ENCODE measurements at places on chromosomes 7 and 10.

DNA sequence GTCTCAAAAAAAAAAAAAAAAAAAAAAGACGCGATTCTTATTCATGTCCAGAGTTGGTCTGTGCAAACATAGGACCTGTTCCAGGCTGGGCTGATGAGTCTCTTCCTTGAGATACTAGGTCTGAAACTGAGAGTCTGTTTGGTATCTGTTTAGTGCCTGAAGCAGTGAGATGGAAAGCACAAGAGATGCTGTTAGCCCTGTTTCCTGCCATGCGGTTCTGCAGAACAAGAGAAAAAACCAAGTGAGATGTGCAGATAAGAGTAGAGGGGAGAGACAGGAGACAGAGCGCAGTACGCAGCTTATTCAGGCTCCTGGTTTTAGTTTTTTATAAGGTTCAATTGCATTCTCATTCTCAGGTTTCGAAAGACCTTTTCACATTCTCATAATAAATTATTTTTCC is 85.8 kb upstream of the PRKCQ start:
- DNase-seq = no peak

DNA sequence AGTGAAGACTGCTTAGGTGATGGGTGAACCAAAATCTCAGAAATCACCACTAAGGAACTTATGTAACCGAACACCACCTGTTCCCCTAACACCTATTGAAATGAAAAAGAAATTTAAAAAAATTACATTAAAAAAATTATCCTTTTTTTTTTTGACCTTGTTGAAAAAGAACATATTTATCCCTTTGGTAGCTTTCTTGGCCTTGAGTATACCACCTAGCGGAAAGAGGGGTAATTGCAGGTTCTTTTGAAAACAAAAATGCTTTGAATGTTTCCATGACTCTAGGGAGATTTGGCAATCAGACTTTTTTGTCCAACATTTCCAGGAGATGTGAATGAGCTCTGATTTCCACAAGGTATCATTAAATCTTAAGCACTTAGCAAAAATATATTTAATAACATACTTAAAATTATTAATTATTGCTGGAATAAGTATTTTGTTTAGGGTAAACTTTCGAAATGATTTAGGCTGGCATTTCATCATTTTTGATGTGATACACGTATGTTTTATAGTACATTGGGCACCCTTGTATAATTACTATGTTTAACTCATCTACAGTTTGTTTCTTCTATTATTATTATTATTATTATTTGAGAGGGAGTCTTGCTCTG is 47.0 kb upstream of the ELMO1 start:
- DNase-seq = no peak

GRCh38 chr7:130297628-130298543 is 4.9 kb downstream of the CPA4 start:
- DNase-seq = no peak

DNA sequence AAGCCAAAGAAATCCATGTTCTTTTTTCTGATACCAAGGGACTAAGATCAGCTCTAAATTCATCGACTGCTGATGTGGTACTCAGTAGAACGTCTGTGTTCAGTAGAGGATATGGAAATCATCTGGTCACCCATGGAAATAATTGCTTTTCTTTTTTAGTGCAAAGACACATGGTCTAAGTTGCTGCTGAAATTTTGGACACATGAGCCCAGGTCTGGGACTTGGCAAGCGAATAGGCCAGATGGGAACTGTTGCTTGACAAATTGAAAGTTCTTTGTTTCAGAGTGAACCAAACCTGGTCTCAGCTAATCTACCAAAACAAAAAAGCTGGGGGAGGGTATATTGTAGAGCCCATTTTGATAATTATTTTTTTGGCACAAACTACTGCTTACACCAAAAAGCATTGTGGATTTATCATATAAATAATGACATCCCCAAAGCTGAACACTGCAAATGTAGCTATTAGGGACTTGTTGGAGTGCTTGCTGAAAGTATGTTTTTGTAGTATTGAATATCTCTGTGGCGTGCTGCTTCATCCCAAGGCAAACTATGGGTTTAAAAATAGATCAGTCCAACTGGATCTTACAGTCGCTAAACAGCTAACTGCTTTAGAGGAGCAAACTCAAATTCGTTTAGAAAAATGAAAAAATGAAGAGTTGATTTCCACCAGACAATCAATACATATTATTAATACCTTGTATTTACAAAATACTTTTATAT is 144.7 kb downstream of the TRIL start:
- DNase-seq = no peak

DNA sequence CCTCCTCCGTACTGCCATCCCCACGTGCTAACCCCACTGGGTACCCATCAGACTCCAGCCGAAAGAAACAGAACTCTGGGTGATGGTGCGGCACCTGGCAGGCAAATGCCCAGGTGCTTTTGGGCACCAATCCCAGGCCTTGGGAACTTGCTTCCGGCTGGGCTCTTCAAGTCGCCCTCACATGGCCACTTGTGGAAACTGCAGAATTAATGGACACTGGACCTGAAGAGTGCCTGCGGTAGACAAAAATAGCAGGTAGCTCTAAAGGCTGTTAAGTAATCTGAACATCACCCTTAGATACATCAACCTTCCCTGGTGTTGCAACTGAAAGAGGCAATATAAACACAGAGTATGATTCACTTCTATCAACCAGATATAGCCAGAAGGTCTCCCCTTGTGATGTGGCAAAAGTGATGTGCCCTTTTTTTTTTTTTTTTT is 644.4 kb downstream of the GRM8 start:
- no peak for DNase-seq

- DNase-seq = no peak
Measured at GRCh38 chr7:159022238-159022993, 122.3 kb downstream of the VIPR2 start.

DNA sequence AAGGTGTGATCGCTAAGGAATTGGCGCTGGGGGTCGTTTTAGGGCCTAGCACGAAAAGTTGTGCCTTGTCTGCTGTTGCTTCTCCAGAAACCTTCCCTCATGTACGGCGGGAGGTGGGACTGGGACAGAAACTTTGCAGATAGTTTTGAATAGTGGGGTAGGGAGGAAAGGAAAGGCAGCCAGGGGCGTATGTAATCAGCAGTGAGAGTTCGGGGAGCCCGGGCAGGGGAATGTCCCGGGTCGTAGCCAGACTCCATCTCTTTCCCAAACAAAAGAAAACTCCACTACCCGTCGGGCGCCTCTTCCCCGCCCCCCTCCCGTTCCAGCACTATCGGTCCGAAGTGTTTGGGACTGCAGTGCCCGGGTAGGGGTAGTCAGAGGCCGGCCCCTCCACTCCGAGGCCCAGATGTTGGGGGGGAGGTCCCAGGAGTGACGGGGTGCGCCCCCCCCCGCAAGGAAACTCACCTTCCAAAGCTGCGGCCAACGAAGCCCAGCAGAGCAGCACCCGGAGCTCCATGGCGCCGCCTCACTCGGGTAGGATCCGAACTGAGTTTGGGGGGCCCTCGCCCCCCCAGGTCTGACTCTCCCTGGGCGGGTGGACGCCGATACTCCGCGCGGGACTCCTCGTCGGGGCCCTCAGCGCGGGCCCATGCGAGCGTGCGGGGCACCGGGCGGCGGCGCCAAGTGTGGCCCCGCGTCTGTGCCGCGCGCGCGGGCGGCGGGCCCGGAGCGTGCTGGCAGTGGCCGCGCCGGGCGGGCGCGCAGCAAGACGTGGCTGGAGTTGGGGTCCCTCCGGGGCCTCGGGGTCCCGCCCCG is 601 bp downstream of the EPHB4 start:
- no peak for DNase-seq

Measured in stimulated activated CD8-positive, alpha-beta memory T cell treated with anti-CD3 and anti-CD28 coated beads, Interleukin-4, amount 100 ng/mL, for 1 hour (primary cell).